ENCODE measurements at places on chromosomes 3 and 15. TPM values are rescaled to one million over a fixed set of nuclear protein-coding genes. Genes with fewer than 3 reads are reported as not detected.
A peak's percentile ranks its signal among the peaks of the same experiment; 100 is the strongest.

DNA sequence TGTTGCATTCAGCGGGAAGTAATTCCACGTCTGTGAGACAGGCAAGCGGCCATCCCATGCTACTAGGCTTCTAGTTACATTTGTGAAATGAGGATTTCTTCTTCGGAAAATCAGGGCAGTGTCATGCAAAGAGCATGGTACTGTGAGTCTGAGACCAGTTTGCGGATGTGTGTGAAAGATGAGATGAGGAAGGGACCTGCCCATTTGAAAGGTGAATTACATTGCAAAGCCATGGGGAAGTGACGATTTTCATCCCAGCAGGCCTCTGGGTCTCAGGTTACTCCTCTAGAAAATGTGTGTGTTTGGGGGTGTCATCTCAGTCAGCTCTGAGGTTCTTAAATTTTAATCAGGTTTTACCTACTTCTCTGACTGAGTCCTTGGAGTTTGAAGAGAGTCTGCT, 16.1 kb downstream of the TLE3 start:
- DNase-seq: no peak

- DNase-seq: no peak
Observed at GRCh38 chr15:83018436-83018835, 7.0 kb upstream of the C15orf40 start.

DNA sequence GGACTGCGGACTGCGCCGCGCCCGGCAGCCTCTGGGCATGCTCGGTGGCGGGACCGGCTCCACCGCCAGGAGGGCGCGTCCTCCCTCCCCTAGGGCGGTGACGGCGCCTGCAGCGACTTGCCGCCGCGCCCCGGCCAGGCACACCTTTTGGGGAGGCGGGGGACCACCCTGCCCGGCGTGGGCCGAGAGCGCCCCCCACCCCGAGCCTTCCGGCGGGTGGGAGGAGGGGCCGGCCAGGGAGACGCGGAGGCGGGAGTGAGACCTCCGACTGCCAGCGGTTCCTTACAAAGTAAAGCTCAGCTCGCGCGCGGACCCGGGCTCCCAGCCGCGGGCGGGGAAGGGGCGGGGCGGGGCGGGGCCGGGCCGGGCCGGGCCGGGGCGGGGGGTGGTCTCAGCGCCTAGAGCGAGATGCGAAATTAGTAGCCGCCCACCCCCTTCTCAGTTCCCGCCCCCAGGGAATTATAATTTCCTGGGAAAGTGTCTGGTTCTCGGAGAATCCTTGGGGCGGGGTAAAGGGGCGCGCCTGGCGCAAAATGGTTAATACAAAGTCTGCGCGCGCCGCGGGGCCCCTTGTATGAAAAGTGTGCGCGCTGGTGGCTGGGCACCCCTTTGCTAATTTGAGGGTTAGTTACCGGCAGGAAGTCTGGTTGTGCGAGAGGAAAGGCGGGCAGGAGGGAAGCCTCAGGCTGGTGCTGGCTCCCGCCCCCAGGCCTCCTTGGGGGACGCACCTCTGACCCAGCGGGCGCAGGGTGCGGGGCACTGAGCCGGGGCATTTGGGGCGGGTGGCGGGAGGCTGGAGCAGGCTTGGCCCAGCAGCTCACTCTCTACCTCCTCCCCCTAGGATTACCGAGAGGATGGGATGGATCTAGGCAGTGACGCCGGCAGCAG, 224.8 kb upstream of the IL12A start:
- DNase-seq: peak; percentile 67

- DNase-seq: no peak
Observed at GRCh38 chr3:14297784-14298236, 104.6 kb upstream of the SLC6A6 start.

GRCh38 chr3:27578032-27578431, 93.8 kb upstream of the SLC4A7 start:
- no peak for DNase-seq

DNA sequence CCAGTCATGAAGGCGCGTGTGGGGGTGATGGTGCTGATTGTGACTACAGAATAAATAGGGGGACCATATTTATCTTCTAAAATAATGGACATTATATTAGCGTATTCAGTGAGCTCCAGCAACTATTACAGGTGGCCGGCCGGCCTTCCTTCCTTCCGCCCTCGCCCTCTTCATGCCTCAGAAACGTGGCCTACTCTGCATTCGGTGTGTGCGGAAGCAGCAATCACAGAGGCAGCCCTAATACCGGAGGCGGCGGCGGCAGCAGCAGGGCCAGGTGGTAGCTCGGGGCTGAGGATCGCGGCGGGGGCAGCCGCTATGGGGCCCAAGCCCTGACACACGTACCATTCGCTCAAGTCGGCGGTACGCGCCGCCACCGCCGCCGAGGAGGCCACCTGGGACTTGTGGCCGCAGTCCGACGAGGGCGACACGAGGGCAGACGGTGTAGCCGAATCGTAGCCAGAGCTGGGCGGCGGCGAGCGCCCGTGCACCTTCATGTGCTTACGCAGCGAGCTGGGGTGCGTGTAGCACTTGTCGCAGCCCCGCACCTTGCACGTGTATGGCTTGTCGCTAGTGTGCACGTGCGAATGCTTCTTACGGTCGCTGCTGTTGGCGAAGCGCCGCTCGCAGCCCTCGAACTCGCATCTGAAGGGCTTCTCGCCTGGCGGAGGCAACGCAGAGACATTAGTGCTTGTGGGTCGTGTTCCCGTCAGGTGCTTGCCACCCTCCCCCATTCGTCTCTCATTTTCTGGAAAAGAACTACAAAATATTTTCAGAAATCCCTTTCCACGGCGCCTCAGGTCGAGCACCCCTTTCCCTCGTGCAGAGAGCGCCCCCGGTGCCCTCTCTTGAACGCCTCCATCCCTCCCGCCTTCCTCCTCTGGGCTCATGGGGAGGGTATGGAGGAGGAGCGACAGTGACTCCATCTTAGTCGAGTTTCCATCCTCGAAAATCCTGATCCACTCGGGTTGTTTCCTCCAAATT, 15.5 kb downstream of the ZIC4 start:
- no peak for DNase-seq

- DNase-seq: no peak
Observed at GRCh38 chr15:60426870-60427508, 29.2 kb upstream of the ANXA2 start.

- no peak for DNase-seq
Observed at GRCh38 chr15:22265056-22265945, 185.0 kb downstream of the OR4M2 start.

CPB1 gene
- total RNA-seq: not detected

NPRL2 gene
- total RNA-seq: 12.5 TPM

HHLA2 gene
- total RNA-seq: not detected

MYEF2 gene
- 7.5 TPM for total RNA-seq

Data from right atrium auricular region (tissue), 2 donors.